GM23248 (cell line): ENCODE measurements at places on chromosomes 11 and 22. TPM values are rescaled to one million over a fixed set of nuclear protein-coding genes. Genes with fewer than 3 reads are reported as not detected.

- H3K27me3 ChIP-seq: no peaks in the 10 kb centered on the region
- no peak overlapping the region for H3K27ac ChIP-seq
- peaks cover 38% of the 10 kb centered on the region for H3K4me1 ChIP-seq
- H3K36me3 ChIP-seq: no peaks in the 10 kb centered on the region
- DNase-seq: peak; percentile 91
Measured at GRCh38 chr11:86551288-86552092, 120.9 kb downstream of the ME3 start.

DNA sequence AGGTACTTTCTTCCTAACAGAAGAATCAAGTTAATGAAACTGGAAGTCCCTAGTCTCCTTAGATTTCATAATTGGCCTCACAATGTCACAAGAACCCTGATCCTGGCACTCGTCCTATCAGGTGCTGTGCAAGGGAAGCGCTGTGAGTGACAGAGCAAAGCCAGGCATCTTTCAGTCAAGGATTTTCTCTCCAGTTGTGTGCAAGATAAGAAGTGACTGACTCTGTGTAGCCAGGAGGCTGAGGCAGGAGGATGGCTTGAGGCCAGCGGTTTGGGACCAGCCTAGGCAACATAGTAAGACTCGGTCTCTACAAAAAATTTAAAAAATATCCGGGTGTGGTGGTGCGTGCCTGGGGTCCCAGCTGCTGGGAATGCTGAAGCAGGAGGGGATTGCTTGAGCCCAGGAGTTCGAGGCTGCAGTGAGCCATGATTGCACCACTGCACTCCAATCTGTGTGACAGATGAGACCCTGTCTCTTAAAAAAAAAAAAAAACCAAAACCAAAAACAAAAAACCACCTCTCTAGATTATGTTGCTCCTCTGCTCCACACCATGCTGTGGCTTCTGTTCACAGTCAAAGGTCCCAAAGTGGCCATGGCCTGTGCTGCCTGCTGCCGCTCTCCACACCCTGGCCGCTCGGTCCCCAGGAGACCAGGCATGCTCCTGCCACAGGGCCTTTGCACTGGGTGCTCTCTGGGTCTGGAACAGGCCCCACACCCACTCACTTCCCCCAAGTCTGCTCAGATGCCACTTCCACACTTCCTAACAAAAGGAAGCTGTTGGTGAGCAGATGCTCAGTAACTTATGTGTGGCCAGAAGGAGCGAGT, 54.2 kb upstream of the CLDN5 start:
- no peaks in the 10 kb centered on the region for H3K27me3 ChIP-seq
- no peaks in the 10 kb centered on the region for H3K36me3 ChIP-seq
- peaks cover 17% of the 10 kb centered on the region for H3K4me1 ChIP-seq
- H3K27ac ChIP-seq: no peak overlapping the region
- no peak overlapping the region for H3K4me3 ChIP-seq

DNA sequence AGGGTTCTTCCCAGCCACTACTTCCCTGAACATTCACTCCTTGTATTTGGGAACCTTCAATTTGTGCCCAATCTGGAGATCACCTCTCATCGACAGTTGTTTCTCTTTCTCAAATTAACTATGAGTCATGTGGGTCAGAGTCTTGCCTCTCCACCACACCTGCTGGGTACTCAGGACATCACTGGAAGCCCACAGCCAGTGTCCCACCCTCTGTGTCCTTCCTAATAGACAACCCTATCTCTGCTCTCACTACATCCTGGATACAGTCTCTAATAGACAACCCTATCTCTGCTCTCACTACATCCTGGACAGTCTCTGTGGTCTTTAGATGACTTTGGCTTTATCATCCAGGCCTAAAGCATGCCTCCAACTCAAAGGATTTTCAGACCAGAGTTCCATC, 70.1 kb downstream of the ARL14EP start:
- no peaks in the 10 kb centered on the region for H3K27me3 ChIP-seq
- no peaks in the 10 kb centered on the region for H3K4me1 ChIP-seq
- H3K4me3 ChIP-seq: no peak overlapping the region
- no peak for DNase-seq
- H3K36me3 ChIP-seq: no peaks in the 10 kb centered on the region

DNA sequence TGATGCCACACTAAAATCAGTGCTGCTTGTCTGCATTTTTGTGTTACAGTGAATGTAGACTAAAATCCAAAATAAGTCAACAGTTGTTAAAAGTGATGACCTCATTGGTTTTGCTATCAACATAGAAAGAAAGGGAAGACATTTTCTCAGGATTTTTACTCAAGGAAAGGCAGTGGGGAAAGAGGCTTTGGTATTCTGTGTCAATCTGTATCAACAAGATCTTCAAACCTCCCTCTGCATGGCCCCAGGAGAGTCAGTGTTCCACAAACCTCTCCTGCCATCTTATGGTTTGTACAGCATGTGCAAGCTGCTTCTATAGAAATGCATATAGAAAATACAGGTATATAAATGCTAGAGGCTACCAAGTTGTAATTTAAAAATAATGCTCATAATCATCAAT, 13.8 kb upstream of the OR51M1 start:
- H3K27ac ChIP-seq: no peak overlapping the region
- H3K4me1 ChIP-seq: peaks cover 48% of the 10 kb centered on the region
- no peak overlapping the region for H3K4me3 ChIP-seq
- no peaks in the 10 kb centered on the region for H3K36me3 ChIP-seq
- no peaks in the 10 kb centered on the region for H3K27me3 ChIP-seq

- no peaks in the 10 kb centered on the region for H3K36me3 ChIP-seq
- no peaks in the 10 kb centered on the region for H3K27me3 ChIP-seq
- peaks cover 8% of the 10 kb centered on the region; the same call in 1 of the 2 replicates for H3K4me1 ChIP-seq
- no peak overlapping the region for H3K27ac ChIP-seq
- DNase-seq: peak; percentile 68
Measured at GRCh38 chr22:29073618-29074275, 912 bp downstream of the KREMEN1 start.

- H3K4me1 ChIP-seq: peaks cover 10% of the 10 kb centered on the region
- no peak for DNase-seq
- no peak overlapping the region for H3K4me3 ChIP-seq
- no peak overlapping the region for H3K27ac ChIP-seq
- H3K27me3 ChIP-seq: no peaks in the 10 kb centered on the region
Measured at GRCh38 chr22:44168206-44168605, 12.5 kb upstream of the PARVG start.

DNA sequence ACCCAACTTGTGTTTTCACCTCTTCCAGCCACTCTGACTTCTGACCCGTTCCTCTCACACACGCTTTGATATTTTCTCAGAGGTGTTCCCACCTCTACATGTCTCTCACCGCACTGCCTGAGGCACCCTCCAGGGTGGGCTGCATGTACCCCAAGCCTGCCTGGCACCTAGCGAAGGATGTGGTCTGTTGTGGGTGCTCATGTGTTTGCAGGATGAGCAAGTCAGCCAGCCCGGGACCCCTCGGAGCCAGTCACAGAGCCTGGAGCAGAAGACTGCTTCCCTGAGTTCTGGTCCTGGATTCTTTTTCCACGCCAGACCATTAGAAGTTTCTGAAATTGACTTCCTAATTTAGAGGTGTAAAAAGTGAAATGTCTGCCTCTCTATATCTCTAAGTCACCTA, 3.8 kb downstream of the GTSE1 start:
- no peak overlapping the region for H3K4me3 ChIP-seq
- H3K36me3 ChIP-seq: no peaks in the 10 kb centered on the region
- no peak for DNase-seq
- H3K4me1 ChIP-seq: peaks cover 20% of the 10 kb centered on the region
- no peak overlapping the region for H3K27ac ChIP-seq

DNA sequence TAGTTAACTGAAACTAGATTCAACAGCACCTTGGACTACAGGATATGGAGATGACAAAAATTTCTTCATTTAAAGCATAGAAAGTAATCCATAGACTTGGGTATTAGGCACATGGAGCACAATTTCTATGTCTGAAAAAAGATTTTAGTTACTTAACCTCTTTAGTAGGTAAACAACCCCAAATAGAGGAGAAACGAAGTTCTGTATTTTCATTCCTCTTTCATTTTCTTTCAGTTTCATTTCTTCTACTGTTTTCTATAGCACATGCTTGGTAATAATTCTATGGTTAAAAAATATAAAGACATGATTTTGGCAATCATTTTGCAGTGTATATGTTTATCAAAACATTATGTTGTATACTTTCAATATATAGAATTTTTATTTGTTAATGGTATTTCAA, 99.5 kb downstream of the CASP12 start:
- no peak for DNase-seq
- H3K4me3 ChIP-seq: no peak overlapping the region
- H3K36me3 ChIP-seq: no peaks in the 10 kb centered on the region
- H3K27ac ChIP-seq: no peak overlapping the region

DNA sequence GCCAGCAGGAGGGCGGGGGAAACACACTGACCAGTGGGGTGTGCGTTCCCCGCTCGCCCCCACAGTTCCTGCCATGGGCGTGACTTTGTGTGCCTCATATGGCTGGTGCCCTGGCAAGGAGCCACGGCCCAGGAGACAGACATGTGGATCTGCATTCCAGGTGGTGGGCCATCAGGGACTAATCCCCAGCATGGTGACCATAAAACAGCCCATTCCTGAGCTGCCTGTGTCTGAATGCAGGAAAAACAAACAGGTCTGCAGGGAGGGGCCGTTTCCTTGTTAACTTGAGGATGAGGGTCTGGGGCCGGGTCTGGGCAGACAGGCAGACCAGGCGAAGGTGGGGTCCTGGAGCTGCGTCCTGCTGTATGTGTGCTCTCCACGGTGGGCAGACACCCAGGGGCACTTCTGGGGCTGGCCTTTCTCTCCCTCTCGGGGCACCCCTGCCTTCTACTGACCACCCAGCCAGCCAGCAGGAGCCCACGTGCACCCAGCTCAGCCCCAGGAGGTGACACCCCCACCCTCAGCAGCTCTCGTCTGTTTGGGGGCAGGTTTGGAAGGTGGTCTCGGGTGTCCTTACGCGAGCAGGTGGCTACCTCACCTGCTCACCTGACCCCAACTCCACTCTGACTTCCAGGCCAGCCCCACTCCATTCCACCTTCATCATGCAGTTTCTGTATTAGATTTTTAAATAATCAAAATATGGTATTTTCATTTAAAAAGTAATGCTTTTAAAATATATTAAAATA, 120.3 kb downstream of the KCNQ1OT1 start:
- DNase-seq: no peak
- no peaks in the 10 kb centered on the region for H3K4me1 ChIP-seq
- H3K36me3 ChIP-seq: no peaks in the 10 kb centered on the region
- H3K4me3 ChIP-seq: no peak overlapping the region

- DNase-seq: no peak
- H3K4me3 ChIP-seq: no peak overlapping the region
- H3K27me3 ChIP-seq: no peaks in the 10 kb centered on the region
- no peaks in the 10 kb centered on the region for H3K4me1 ChIP-seq
- no peaks in the 10 kb centered on the region for H3K36me3 ChIP-seq
- no peak overlapping the region for H3K27ac ChIP-seq
Measured at GRCh38 chr22:47395481-47395880, 633.0 kb downstream of the TBC1D22A start.

DNA sequence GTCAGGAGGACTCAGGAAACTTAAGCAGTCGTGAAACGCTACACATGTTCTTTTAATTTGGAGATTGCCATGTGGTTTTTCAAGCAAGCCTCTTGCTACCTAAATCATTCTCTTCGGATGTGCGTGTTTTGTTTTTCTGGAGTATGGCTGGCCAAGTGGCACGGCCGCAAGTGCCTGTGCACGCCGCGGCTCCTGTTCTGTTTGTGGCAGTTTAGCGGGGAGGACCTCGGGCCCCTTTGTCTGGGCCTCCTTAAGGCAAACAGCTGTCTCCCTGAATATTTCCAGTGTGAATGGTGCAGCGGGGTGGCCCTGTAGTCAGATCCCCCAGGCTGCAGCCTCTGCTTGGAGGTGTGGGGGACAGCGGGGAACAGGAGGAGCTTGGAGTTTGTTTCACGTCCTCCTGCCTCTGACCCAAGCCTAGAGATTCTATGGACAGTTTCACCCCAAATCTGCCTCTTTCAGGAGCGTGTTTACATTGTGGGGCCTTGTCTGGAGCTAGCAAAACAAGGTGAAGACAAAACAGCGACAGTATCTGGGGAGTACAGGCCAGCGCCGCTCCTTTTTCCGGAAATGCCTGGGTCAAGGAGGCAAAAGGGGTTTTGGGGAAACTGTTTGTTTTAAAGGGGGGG, 1.3 kb downstream of the LRP5 start:
- no peak overlapping the region for H3K27ac ChIP-seq
- 0 out of 2 replicates have a peak, but pooled peaks cover 6% of the 10 kb centered on the region for H3K4me1 ChIP-seq
- DNase-seq: peak; percentile 30

GRCh38 chr11:66443602-66444001, 5.0 kb upstream of the MRPL11 start:
- H3K4me3 ChIP-seq: no peak overlapping the region
- H3K4me1 ChIP-seq: peaks cover 11% of the 10 kb centered on the region
- H3K36me3 ChIP-seq: no peaks in the 10 kb centered on the region
- H3K27me3 ChIP-seq: peaks cover 8% of the 10 kb centered on the region; the same call in 1 of the 2 replicates

- DNase-seq: peak; percentile 55
- no peak overlapping the region; the same call in 1 of the 2 replicates for H3K27ac ChIP-seq
- no peak overlapping the region for H3K4me3 ChIP-seq
- H3K4me1 ChIP-seq: peaks cover 21% of the 10 kb centered on the region
Measured at GRCh38 chr11:33622186-33622585, 78.4 kb downstream of the C11orf91 start.

GRCh38 chr11:14021738-14022137, 59.2 kb downstream of the SPON1 start:
- H3K4me3 ChIP-seq: no peak overlapping the region
- peaks cover 10% of the 10 kb centered on the region; the same call in 1 of the 2 replicates for H3K27me3 ChIP-seq
- no peak for DNase-seq
- H3K4me1 ChIP-seq: no peaks in the 10 kb centered on the region
- no peaks in the 10 kb centered on the region for H3K36me3 ChIP-seq

DNA sequence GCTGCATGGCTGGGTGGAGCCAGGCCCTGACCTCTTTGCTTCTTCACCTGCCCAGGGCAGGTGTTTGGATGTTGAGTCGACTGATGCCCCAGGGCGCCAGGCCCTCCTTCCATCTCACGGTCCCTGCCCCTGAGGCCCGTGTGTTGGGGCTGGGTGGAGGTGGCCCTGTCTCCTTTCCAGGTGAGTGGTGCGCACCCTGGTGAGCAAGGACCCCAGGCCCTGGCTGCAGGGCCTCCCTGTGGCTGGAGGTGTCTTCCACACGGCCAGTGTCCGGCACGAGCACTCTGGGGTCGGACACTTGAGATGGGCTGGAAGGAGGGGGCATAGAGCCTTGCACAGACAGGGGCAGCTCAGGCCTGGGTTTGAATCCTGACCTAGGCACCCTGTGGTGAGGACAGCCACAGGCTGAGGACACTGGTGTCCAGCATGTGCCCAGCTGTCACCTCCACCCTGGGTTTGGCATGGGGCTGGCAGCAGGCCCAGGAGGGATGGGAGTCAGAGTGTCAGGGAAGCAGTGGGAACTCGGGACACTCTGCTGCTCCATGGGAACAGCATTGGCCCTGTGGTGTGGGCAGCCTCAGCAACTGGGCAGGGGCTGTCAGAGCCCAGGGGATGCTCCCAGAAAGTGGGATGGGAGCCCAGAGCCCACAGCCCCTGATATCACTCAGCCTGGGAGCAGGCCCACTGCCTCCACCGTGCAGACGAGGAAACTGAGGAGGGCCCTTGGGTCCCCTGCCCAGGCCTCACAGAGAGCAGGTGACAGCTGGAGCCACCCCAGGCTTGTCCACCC, 37.1 kb upstream of the CCDC188 start:
- H3K36me3 ChIP-seq: no peaks in the 10 kb centered on the region
- H3K4me3 ChIP-seq: no peak overlapping the region
- no peak for DNase-seq
- no peak overlapping the region for H3K27ac ChIP-seq

The FLRT1 gene
- 0.22 TPM in 1 of 2 replicates, not detected in the other for total RNA-seq

The PATE4 gene
- not detected in 2 replicates for total RNA-seq

The EWSR1 gene
- total RNA-seq: 154 and 190 TPM in 2 replicates
